ENCODE measurements at places on chromosomes 5 and 9.

DNA sequence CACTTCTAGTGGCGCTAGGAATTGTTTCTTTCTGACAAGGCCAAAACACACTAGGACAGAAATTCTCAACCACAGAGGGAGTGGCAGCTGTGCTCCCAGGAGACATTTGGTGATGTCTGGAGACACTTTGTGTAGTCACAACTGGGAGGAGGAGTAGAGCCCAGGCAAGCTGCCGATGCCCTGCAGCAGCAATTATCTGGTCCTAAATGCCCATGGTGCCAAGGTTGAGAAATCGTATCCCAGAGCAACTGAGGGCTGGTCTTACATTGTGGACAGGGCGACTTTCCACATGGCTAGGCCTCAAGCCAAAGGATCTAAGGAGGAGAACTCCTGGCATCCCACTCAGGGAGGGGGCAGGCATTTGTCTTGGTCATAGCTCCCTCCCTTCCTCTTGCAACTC lies 259.9 kb downstream of the GADD45G start:
- peaks cover 2% of the 10 kb centered on the region for H3K36me3 ChIP-seq
- H3K27ac ChIP-seq = no peak overlapping the region
- no peak for DNase-seq
- no peak overlapping the region for H3K4me3 ChIP-seq
- peaks cover 14% of the 10 kb centered on the region for H3K27me3 ChIP-seq

GRCh38 chr5:158466191-158466590 lies 607.2 kb upstream of the CLINT1 start:
- H3K4me3 ChIP-seq = no peak overlapping the region
- no peaks in the 10 kb centered on the region for H3K27me3 ChIP-seq
- H3K4me1 ChIP-seq = no peaks in the 10 kb centered on the region
- DNase-seq = no peak
- H3K27ac ChIP-seq = no peak overlapping the region
- H3K36me3 ChIP-seq = no peaks in the 10 kb centered on the region

- DNase-seq = no peak
- no peak overlapping the region for H3K27ac ChIP-seq
- no peak overlapping the region for H3K4me3 ChIP-seq
- no peaks in the 10 kb centered on the region for H3K4me1 ChIP-seq
- H3K27me3 ChIP-seq = no peaks in the 10 kb centered on the region
These were observed 244.9 kb downstream of the TRIM36 start for GRCh38 chr5:114924769-114925168.

- no peaks in the 10 kb centered on the region for H3K4me1 ChIP-seq
- peaks cover 4% of the 10 kb centered on the region for H3K36me3 ChIP-seq
- DNase-seq = no peak
- no peaks in the 10 kb centered on the region for H3K27me3 ChIP-seq
- H3K4me3 ChIP-seq = no peak overlapping the region
These were observed 19.8 kb downstream of the IFT74 start for GRCh38 chr9:26975728-26976707.

DNA sequence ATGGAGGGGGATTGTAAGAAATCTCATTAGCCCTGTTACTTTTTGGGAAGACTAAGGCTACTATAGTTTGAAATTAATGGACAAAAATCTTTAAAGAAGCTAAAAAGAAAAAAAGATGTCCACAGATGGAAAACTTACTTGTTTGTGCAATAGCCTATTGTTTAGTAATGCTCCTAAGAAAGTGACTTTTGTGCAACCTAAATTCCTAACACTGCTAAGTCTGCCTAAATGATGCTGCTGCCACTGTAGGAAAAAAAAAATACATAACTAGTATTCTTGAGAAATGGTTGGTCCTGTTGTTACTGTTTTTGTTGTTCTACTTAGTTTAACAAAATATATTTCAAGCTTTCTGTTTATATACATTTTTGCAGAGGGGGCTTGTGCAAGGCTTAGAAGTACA lies 108.2 kb upstream of the NR3C1 start:
- no peaks in the 10 kb centered on the region for H3K4me1 ChIP-seq
- no peak overlapping the region for H3K27ac ChIP-seq
- no peak overlapping the region for H3K4me3 ChIP-seq
- no peak for DNase-seq
- no peaks in the 10 kb centered on the region for H3K27me3 ChIP-seq

- DNase-seq = no peak
- peaks cover 25% of the 10 kb centered on the region for H3K36me3 ChIP-seq
- H3K27me3 ChIP-seq = no peaks in the 10 kb centered on the region
- H3K4me1 ChIP-seq = no peaks in the 10 kb centered on the region
- H3K27ac ChIP-seq = no peak overlapping the region
- H3K4me3 ChIP-seq = no peak overlapping the region
These were observed 19.1 kb downstream of the ERMP1 start for GRCh38 chr9:5813824-5814223.

DNA sequence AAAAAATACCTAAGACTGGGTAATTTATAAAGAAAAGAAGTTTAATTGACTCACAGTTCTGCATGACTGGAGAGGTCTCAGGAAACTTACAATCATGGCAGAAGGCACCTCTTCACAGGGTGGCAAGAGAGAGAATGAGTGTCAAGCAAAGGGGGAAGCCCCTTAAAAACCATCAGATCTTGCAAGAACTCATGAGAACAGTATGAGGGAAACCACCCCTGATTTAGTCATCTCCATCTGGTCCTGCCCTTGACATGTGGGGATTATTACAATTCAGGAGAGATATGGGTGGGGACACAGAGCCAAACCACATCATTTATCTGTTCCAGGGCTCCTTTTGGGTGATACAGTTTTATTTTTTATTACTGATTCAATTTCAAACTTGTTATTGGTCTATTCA lies 23.2 kb upstream of the ADAMTS16 start:
- DNase-seq = no peak
- no peak overlapping the region for H3K4me3 ChIP-seq
- H3K27ac ChIP-seq = no peak overlapping the region
- no peaks in the 10 kb centered on the region for H3K36me3 ChIP-seq
- peaks cover 7% of the 10 kb centered on the region for H3K27me3 ChIP-seq

DNA sequence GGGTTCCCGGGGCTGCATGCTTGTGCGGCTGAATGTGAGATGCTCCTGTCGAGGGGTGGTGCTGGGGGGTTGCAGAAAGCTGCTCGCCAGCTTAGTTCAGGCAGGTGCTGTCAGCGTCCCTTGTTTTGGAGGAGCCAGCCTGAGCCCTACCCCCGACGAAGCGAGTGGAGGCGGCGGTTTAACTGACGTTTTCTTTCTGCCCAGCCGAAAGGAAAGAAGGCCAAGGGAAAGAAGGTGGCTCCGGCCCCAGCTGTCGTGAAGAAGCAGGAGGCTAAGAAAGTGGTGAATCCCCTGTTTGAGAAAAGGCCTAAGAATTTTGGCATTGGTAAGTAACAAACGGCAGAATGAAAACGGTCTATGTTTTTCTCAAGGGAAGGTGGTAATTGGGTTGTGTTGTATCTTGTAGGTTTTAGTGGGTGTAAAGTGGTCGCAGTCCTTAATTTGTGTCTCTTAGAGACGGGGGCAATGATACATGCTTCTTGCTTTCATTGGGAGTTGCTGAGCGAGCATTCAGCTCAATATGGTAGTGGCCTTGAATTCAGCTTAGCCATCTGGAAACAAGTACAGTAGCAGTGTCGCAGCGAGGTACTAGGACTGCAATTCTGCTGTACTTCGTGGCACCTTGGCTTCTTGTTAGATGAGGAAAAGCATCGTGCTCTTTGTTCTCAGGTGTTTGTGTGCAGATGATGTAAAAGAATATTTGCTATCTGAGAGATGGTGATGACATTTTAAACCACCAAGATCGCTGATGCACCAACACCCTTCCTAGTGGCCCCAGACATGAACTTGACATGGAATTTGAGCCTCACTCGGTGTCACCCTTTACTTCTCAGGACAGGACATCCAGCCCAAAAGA lies 928 bp downstream of the RPL7A start:
- H3K4me3 ChIP-seq = peak overlapping the region; percentile 92
- peaks cover 49% of the 10 kb centered on the region for H3K4me1 ChIP-seq
- no peak for DNase-seq
- H3K27me3 ChIP-seq = no peaks in the 10 kb centered on the region
- peaks cover 58% of the 10 kb centered on the region for H3K36me3 ChIP-seq
- peak overlapping the region; percentile 96 for H3K27ac ChIP-seq

- H3K27me3 ChIP-seq = no peaks in the 10 kb centered on the region
- H3K27ac ChIP-seq = no peak overlapping the region
- H3K36me3 ChIP-seq = no peaks in the 10 kb centered on the region
- DNase-seq = no peak
- no peak overlapping the region for H3K4me3 ChIP-seq
These were observed 82.5 kb downstream of the SEMA6A start for GRCh38 chr5:116492016-116492623.

DNA sequence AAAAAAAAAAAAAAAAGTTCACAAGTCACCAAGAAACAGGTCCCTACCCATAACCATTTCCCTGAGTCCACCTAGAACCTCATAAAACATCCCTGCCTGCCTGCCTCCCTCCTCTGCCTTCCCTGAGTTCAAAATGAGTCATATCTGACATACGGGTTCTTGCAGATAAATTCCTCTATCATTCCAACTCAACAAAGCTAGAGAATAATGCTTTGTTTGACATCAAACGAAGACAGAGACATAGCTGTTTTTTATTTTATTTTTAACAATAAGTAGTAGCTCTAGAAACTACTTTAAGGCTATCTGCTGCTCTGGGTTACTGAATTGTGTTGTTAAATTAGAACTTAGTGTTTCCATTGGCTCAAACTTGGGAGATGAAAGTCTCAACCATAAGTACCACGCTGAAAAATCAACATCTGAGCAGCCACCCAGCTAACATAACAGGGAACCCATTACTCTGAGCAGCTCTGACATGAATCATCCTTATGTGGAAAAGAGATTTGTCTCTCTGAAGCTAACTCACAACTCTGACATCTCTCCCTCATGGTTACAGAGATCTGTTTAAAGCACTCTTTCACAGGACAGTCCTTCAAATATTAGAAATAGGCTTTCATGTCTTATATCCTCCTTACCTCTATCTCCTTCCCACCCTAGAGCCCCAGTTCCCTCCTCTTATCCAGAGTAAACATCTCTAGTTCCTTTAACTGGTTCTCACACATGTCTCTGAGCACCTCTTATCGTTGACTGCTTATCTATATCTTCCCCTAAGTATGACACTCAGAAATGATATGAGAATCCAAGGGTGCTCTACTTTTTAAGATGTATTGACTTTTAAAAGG lies 12.1 kb downstream of the TMEM245 start:
- H3K27ac ChIP-seq = peak overlapping the region; percentile 6
- H3K4me3 ChIP-seq = no peak overlapping the region
- no peaks in the 10 kb centered on the region for H3K27me3 ChIP-seq
- peaks cover 21% of the 10 kb centered on the region for H3K36me3 ChIP-seq
- no peak for DNase-seq

DNA sequence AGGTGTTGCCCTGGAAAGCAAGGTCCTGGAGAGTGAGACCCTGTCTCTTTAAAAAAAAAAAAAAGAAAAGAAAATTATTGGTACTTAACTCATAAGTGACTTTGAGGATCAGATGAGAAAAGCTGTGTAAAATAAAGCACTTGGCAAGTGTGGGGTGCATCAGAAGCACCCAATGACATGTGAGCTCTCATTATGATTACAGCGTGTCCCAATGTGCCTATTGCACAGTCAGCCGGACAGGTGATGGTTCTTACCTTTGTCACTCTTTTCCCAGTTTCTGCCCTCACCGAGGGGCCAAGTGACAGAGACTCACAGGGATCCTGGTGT lies 40.4 kb upstream of the IL17B start:
- H3K4me3 ChIP-seq = no peak overlapping the region
- no peaks in the 10 kb centered on the region for H3K4me1 ChIP-seq
- no peak overlapping the region for H3K27ac ChIP-seq
- no peaks in the 10 kb centered on the region for H3K36me3 ChIP-seq
- H3K27me3 ChIP-seq = peaks cover 32% of the 10 kb centered on the region

- no peak for DNase-seq
- no peak overlapping the region for H3K27ac ChIP-seq
- no peak overlapping the region for H3K4me3 ChIP-seq
- peaks cover 2% of the 10 kb centered on the region for H3K36me3 ChIP-seq
- peaks cover 32% of the 10 kb centered on the region for H3K27me3 ChIP-seq
These were observed 171.2 kb upstream of the S1PR3 start for GRCh38 chr9:88820055-88820454.

GRCh38 chr9:104882566-104882965 lies 45.4 kb downstream of the ABCA1 start:
- no peak overlapping the region for H3K27ac ChIP-seq
- H3K4me1 ChIP-seq = no peaks in the 10 kb centered on the region
- H3K4me3 ChIP-seq = no peak overlapping the region
- H3K36me3 ChIP-seq = peaks cover 4% of the 10 kb centered on the region

DNA sequence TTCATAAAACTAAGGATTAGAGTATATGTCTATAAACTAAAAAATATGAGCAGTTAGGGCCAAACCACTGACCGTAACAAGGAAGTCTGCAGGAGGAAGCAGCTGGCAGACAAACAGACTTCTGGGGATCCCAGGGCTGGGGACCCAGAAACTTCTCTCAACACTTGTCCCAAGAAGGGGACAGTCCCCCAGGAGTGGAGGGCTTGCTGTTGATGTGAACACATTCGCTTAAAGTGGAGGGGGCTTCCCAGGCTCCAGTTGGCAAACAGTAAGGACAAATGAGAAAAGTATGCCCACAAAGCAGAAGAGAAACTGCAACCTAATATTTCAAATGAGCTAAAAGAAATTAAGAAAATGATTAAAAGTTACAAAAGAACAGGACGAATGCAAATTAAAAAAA lies 83.7 kb downstream of the PDE8B start:
- no peak for DNase-seq
- no peaks in the 10 kb centered on the region for H3K4me1 ChIP-seq
- no peaks in the 10 kb centered on the region for H3K36me3 ChIP-seq
- H3K4me3 ChIP-seq = no peak overlapping the region
- H3K27ac ChIP-seq = no peak overlapping the region

- H3K27ac ChIP-seq = no peak overlapping the region
- no peak for DNase-seq
- H3K4me1 ChIP-seq = no peaks in the 10 kb centered on the region
- no peak overlapping the region for H3K4me3 ChIP-seq
- H3K36me3 ChIP-seq = peaks cover 3% of the 10 kb centered on the region
- H3K27me3 ChIP-seq = no peaks in the 10 kb centered on the region
These were observed 88.3 kb upstream of the SARDH start for GRCh38 chr9:133826289-133827085.

- H3K4me1 ChIP-seq = no peaks in the 10 kb centered on the region
- H3K4me3 ChIP-seq = no peak overlapping the region
- H3K36me3 ChIP-seq = no peaks in the 10 kb centered on the region
- H3K27ac ChIP-seq = no peak overlapping the region
- H3K27me3 ChIP-seq = no peaks in the 10 kb centered on the region
- DNase-seq = no peak
These were observed 227.8 kb downstream of the NSG2 start for GRCh38 chr5:174273325-174273724.

GRCh38 chr5:65900746-65901145 lies 25.6 kb upstream of the ERBIN start:
- no peak overlapping the region for H3K4me3 ChIP-seq
- H3K27me3 ChIP-seq = no peaks in the 10 kb centered on the region
- DNase-seq = no peak
- H3K36me3 ChIP-seq = no peaks in the 10 kb centered on the region

- peaks cover 54% of the 10 kb centered on the region for H3K27me3 ChIP-seq
- H3K36me3 ChIP-seq = no peaks in the 10 kb centered on the region
- DNase-seq = no peak
- no peak overlapping the region for H3K27ac ChIP-seq
- no peak overlapping the region for H3K4me3 ChIP-seq
These were observed 316.6 kb downstream of the AGTPBP1 start for GRCh38 chr9:85425153-85425611.
